Glomerular endothelial cell (primary cell): ENCODE measurements at places on chromosomes 7 and 10. TPM values are rescaled to one million over a fixed set of nuclear protein-coding genes. Genes with fewer than 3 reads are reported as not detected.

EIF5AL1 gene
- 0.53 TPM in 2 replicates for total RNA-seq

ACBD5 gene
- total RNA-seq, result 12.1 and 17.5 TPM in 2 replicates

- no peak for DNase-seq
Measured at GRCh38 chr7:561631-562373, 42.2 kb upstream of the PDGFA start.

GRCh38 chr10:24882047-24882698 lies 70.2 kb downstream of the PRTFDC1 start:
- no peak for DNase-seq

DNA sequence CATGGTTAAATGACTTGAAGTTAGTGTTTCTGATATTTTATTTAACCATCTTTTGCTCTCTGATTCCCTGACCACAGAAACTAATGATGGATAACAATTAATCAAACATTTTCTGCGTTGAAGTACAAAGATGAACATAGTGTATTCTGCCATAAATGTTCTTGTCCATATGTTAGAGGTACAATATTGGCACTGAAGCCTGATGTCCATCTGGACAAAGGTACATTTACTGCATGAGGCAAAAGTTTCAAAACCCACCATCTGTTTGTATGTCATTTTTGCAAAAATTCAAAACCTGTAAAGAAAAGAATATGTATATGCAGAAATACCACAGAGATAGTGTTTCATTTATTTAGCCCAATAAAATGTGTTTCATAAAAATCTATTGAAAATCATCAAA lies 861.5 kb downstream of the ANKRD7 start:
- no peak for DNase-seq

DNA sequence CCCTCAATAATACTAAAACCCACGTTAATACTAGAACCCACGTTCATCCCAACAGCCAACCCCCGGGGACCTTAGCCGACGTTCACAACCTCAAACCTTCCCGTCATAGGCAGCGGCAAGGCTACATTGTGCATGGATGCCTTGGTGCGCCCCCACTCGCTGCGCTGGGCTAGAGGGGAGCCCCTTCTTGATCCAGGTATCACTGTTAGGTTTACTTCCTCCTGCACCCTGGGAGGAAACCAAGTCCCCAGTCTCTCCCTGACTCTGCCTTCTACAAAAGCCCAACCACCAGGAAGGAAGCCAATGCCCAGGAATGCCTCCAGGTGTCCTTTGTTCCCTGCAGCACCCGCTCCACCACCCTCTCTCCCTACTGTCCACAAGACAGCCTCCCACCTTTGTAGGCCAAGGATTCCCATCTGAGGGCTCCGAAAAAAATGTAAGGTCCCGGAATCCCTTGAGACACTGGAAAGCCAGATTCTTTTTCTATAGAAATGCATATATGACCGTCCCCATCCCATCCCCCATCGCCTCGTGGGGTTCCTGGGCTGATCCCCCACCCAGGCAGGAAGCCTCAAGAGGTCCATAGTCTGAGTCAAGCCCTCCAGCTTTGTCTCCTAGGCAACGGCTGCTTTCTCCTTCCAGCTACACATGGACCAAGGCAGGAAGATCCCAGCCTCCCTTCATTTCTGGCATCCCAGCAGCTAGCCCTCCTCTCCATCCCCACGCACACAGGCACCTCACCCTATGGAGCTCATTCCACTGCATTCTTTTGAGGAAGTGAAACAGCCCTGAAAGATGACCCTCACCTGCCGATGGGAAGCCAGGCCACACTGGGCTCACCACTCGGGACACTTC lies 25.2 kb downstream of the CTBP2 start:
- DNase-seq, result no peak

TMEM196 gene
- total RNA-seq, result not detected in 2 replicates

DNA sequence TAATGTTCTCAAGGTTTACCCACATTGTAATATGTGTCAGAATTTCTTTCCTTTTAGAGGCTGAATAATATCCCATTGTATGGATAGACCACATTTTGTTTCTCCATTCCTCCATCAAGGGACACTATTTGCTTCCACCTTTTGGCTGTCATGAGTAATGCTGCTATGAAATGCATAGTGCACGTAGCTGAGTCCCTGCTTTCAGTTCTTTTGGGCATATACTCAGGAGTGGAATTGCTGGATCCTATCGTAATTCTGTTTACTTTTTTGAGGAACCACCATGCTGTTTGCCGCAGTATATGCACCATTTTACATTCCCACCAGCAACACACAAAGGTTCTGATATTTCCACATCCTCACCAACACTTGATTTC lies 60.0 kb downstream of the PRF1 start:
- DNase-seq, result no peak

- no peak for DNase-seq
Measured at GRCh38 chr10:48667960-48668590, 16.6 kb upstream of the WDFY4 start.

DNA sequence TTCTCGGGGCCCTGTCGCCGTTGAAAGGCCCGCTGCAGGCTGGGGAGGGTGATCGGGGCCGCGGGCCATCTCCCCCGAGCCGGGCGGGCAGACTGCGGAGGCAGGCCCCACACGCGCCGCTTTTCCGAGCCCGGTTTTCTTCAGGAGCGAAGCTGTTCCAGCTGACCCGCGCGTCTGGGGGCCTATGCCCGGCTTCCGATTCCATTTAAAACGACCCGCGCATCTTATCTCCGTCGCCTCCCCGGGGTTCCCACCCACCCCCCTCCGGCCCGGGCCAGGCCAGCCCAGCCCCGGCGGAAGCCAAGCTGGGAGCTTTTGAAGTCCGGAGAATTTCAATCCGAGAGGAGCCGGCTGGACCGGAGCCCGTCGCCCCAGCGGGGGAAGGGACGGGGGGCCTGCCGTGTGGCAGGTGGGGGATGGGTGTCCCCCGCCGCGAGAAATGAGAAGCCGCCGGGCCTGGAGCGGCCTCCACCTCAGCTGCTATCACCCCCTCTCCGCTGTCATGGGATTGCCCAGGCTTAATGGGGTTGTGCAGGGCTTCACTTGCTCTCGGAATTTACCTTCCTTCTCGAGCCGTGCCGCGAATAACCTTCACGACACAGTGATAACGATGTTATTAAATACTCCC lies 3.1 kb upstream of the EVX1 start:
- DNase-seq, result no peak

DNA sequence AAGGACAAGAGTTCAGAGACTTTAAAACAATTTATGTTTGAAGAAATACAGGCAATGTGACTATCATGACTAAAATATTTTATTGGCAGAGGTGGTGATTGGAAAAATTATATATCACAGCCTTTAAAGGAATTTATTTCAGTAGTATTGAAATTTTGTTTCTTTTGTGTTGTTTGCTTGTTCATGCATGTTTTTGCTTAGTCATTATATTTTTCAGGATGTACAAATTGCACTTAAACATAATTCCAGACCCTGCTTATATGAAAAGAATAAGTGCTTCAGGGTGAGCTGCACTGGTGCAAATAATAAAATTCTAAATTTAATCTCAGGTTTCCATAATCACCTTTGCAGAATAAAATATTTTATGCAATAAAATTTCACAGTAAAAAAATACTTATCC lies 283.3 kb downstream of the PPP1R3A start:
- no peak for DNase-seq

GRCh38 chr7:49341849-49342248 lies 417.5 kb downstream of the CDC14C start:
- DNase-seq, result no peak

DNA sequence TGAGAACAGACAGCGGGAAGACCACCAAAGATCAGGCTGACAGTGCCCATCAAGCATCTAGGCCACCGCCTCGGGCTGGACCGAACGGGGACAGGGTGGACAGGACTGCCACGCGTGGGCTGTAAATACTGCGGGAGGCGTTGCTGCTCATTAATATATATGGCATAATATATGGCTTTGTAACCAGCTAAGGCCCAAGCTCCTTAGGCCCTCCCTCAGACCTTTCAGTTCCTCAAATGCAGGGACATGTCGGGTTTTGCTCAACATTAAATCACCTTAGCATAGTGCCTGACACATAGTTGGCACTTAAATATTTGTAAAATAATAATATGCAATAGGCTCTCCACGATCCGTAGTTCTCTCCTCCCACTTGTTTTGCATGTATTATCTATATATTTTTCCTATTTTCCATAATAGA lies 402 bp upstream of the TMEM168 start:
- no peak for DNase-seq

VGF gene
- total RNA-seq, result 0.92 TPM in 1 of 2 replicates, not detected in the other

SPDYE16 gene
- 0.24 TPM in 1 of 2 replicates, not detected in the other for total RNA-seq

PPP1R17 gene
- total RNA-seq, result not detected in 2 replicates

GRB10 gene
- 78.4 and 131 TPM in 2 replicates for total RNA-seq

KIF11 gene
- total RNA-seq, result 4.5 and 9.6 TPM in 2 replicates

DNA sequence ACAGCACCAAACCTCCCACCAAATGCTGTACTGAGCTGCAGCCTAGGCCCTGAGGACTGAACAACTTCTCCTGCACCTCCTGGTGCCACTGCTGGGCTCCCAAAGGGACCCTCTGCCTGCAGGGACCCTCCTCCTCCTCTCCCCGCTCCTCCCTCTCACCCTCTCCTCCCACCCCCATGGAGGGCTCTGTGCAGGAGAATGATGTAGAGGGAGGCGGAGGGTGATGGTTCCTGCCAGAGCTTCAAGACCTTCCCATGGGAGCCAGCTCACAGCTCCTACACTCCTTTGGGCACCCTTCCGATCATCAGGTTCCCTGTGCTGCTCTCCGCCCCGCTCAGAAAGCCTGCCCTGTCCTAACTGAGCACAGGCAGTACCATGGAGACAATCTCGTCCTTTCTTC lies 97.7 kb downstream of the PRKAG2 start:
- no peak for DNase-seq
